ENCODE measurements at places on chromosomes 5 and 9.

DNA sequence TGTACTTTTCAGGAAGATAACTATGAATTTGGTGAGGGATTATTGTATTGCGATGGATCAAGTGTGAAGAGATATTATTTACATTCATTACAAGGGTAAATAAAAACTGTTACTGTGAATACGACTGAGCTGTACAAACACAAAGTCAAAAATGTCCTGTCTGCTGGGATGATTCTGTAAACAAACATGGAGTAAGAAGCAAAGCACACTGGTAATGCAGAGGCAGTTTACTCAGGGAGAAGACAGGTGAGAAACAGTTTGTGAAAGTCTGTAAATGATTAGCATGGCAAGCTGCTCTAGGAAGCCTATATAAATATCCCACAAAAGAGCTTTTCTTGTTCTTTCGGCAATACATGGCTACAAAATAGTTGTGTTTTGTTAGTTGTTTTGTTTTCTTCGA lies 115.4 kb upstream of the GNA14 start:
- no peak for DNase-seq

DNA sequence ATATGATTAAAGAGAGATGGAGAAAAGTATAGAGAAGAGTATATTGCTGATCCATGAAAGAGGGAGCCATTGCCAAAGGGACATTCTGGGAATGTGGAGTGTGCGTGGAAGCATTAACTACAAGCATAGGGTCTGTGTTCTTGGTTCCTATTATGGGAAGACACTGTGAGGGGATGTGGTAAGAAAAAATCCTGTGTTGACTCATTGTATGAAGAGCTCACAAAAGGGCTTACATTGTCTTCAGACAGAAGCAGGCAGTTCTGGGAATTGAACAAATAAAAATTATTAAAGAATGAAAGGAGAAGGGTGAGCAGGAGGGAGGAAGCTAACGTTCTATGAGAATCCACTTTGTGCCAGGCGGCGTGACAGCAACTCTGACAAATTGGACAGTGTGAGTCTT lies 250.4 kb upstream of the CHD1 start:
- no peak for DNase-seq

DNA sequence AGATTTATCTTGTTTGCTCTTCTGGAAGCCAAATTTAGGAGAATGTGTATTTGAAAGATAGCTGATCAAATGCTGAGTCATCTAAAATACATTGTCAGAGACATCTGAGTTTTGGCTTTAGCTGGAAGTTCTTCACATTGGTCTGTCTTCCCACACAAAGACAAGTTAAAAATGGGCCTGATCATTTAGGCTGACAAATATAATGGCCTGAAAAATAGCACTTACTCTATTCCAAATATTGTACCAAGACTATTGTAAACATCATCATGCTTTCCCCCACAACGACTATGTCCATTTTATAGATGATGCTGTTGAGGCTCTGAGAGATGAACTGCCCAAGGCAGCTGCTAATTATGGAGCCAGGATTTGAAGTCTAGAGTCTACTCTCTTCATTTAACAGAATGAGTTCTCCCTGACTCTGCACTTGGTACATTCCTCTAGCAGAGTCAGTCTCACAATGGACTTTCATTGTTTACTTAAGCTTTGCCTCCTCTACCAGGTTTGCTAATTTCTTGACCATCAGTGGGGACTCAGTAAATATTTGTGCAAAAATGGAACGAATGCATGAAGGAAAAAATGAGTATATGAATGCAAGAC lies 619.4 kb upstream of the KLF4 start:
- DNase-seq = peak; percentile 2

DNA sequence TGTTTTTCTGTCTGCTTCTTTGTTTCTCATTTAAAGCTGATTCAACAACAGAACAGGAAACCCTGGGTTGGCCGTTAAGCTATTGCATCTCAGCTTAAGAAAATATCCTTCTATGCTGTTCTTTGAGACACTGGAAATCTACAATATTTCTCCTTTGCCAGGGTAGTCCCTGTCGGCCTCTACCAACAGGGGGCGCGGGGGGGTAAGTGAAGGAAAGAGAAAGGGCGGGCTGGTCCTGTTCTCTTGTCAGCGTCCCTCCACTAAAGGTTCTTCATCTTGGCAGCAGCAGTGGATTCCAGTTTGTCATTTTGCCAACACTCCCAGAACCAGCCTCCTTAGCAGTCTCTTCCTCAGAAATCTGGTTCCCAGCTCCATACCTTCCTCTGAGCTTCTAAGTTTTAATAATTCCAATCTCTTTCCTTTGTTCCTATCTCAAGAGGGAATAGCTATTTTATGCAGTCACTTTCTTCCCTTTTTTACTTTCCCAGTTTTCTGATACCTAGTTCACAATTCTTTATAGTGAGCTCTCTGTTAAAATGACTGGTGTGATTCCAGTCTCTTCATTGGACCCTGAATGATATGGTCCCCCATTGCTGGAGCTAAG lies 222.3 kb downstream of the GLIS3 start:
- DNase-seq = peak; percentile 84

GRCh38 chr9:1120500-1121165 lies 70.5 kb downstream of the DMRT2 start:
- no peak for DNase-seq

GRCh38 chr5:123122273-123122672 lies 33.2 kb downstream of the PRDM6 start:
- DNase-seq = no peak

GRCh38 chr5:134938030-134938429 lies 29.7 kb upstream of the CATSPER3 start:
- DNase-seq = no peak

DNA sequence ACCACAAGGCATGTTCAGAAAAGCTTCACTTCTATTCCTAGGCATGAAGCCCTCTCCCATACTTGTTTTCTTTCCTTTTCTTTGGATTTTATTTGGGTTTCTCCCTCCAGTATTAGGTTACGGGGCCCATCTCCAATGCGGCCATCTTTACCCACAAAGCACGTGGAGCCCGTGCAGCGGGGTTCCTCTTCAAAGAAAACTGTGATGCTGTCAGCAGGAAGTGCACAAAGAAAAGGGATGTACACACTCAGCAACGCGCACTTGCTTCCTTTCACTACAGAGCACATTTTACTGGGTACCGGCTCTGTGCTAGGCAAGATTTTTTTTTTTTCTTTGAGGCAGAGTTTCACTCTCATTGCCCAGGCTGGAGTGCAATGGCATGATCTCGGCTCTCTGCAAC lies 106.6 kb downstream of the COL23A1 start:
- DNase-seq = no peak

DNA sequence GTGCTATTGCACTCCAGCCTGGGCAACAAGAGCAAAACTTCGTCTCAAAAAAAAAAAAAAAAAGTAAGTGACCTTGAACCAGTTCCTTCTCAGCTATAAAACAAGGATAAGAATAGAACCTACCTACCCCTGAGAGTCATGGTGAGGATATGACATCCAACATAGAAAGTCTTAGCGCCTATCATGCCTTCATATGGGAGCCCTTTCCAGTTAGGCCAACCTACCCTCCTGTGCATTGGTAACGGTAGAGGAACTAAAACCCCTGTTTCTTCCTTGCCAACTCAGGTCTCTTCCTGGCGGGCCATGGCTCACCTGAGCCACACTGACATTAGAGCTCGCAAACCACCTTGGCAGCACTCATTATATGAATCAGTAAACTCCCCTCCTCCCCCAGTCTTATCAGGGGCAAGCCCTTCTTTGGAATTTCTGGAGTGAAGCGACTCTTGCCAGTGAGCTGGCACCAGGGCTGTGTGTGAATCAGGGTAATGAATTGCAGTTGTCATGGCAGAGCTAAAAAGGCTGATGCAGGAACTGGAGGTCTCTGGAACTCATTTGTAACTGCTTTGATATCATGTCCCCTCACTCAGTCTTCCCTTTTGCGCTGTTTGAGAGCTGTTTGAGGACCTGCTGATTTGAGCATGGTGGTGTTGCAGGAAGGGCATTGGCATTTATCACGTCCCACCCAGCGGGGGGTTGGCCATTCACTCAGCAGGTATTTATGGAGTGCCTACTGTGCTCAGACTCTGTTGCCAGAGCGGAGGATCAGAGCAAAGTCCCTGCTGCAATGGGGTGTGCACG lies 10.3 kb downstream of the WWC1 start:
- no peak for DNase-seq

DNA sequence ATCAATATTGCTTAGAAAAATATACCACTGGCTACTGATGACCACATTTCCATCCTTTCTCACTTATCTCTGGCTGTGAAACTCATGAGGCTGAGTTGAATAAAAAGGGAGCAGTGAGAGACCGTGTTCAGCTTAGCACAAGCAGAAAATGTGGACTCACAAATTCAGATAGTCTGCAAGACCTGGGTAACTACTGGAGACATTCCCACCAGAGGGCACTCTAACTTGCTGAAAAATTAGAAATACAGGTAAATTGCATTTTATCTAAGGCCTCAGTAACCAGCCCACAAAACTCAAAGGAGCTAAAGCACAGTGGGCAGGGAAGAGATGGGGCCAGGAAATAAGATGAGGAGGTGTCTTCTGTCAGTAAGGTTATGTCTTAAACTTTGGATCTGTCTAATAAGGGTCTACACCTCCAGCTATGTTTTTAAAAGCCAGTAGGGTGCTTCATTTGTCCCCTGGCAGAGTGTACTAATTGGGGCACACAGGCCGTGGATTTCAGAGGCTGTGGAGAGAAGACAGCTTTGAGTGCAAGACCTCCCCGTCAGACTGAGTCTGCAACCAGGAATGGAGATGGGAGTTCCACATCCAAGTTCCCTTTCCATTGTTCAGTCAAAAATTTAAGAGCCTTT lies 8.7 kb upstream of the NDUFB6 start:
- DNase-seq = peak; percentile 88

DNA sequence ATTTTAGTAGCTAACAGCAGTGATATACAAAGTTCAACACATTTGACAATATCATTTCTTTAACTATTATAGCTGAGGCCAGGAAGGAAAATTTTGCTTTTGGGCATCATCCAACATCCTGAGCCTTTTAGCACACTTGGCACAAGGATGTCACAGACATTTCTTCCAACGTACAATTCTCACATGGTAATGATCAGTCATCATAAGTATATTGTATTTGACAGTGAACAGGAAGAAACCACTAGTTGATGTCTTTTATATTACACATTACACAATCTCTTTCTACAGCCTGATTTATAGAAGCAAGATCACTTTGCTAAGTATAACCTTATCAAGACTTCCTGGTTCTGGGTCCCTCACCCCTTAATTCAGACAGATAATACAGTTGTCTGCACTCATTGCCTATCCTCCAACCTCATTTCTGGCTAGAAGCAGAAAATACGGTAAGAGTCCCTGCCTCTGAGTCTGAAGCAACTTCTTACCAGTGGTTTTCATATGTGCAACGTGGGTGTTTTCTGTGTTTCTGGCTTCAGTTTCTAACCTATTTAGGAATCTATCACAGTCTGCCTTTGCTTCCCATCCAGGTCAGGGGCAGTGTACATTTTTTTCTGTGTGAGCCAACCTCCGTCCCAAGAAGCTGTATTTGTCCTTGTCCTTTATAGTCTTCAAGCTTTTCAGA lies 167.8 kb downstream of the PAM start:
- no peak for DNase-seq

- no peak for DNase-seq
Measured at GRCh38 chr5:74028976-74029375, 403.0 kb downstream of the ARHGEF28 start.

- peak; percentile 47 for DNase-seq
Measured at GRCh38 chr9:90665072-90665471, 22.4 kb upstream of the DIRAS2 start.

DNA sequence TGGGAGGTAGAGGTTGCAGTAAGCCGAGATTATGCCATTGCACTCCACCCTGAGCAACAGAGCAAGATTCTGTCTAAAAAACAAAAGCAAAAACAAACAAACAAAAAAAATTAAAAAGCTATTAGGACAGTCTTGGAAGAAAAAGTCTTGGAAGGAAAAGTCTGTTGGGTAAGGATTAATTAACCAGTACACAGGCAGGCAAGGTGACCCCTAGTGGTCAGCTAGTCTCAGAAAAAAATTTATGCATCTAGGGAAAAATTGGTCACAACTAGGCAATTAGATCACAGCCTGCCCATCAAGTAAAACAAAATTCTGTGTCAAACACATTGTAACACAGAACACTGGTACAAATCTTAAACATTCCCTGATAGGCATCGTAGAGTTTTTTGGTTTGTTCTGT lies 6.7 kb upstream of the ANKRD18B start:
- peak; percentile 43 for DNase-seq

DNA sequence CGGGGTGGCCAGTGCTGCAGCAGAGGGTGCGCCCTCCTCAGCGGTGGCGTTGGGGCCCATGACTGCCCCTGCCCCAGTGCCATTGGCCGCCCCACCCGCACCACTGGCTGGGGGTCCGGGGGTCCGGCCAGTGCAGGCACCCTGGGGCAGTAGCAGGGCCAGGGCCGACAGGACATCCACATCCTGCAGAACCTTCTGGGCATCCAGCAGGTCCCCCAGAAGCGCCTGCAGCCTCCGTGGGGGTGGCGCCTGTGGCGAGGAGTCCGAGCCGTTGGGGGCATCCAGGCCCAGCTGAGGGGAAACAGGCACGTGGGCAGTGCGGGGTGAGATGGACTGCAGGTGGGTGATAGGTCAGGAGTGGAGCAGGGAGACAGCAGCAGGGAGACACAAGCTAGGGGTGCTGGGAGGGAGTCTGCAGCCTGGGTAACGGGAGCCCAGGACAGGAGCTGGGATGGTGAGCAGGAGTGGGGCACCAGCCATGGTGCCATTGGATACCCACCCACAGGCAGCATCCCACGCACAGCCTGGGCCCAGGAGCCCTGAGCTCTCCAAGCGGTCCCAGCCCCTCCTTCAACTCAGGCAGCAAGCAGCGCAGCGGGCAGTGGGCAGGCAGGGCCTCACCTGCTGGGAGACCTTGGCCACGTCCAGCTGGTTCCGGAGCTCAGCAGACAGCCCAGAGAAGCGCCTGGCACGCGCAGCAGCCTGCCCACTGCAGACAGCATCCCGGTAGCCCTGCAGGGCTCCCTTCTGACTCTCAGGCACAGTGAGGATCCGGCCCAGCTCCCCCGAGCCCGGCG lies 7.1 kb downstream of the ABCA2 start:
- DNase-seq = no peak

DNA sequence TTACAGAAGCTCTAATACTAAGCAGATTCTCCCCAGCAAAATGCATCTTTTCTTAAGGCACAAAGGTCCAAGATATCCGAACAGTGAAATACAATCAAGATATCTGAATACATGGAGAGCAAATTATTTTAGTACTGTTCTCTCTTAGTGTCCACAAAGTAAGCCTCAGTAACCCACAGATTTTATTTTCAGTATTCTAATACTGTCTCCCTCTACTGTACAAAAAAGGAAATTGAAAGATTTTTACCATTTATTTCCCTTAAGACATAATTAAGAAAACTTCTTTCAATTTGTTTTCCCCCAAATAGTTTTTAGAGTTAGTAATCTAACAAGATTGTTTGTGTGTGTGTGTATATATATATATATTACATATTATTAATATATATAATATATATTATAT lies 24.7 kb upstream of the NOL6 start:
- peak; percentile 71 for DNase-seq
